Tongue (tissue), 3 donors: ENCODE measurements at places on chromosomes 6 and 20. TPM values are rescaled to one million over a fixed set of nuclear protein-coding genes. Genes with fewer than 3 reads are reported as not detected.

SOBP gene
- 19.2 TPM for total RNA-seq

DNA sequence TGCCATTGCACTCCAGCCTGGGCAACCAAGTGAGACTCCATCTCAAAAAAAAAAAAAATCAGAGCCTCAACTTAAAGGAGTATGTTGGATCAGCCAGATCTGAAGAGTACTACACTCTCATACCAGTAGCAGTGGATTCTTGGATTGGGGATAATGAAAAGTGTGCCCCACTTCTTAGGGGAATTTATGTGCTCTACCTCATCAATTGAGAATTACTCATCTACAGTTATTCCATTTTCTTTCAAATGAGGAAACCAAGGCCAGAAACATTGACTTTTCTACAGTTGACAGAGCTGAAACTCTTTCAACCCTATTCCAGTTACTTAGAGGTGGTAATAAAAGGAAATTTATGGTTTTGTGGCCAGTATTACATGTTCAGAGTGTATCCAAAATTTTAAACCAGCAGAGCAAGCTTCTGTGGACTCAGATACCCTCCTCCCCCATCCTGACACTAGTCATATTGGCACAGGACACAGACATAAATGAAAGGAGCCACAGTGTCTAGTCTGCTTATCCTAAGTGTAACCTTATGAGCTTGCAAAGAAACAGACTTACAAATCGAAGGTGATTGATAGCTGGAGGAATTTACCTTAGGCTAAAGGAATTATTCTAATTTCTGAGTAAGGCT lies 51.2 kb downstream of the ORC3 start:
- DNase-seq: no peak

DNA sequence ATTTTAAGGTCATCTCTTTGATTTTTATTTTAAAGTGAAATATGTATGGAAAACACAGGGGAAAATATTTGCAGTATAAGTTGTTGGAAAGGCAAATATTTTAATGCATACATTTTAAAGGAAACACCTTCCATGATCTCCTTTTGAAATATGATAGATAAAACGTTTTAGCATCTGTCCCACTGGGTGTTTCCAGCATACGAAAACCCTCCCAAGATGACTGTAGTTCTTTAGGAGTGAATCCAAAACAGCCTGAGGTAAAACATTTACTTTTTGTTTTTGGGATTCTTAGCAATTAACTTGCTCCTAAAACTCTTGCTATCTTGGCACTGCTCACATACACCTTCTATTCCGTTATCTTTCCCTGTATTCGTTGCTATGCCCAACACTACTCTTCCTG lies 210.0 kb downstream of the EPHA7 start:
- DNase-seq: no peak

GRCh38 chr6:160249671-160250070 lies 8.9 kb downstream of the SLC22A2 start:
- no peak for DNase-seq

GRCh38 chr6:21807299-21808044 lies 213.9 kb downstream of the SOX4 start:
- peak; percentile 52 for DNase-seq

GRCh38 chr20:62338294-62338620 lies 28.9 kb downstream of the LAMA5 start:
- DNase-seq: no peak

GRCh38 chr6:34196833-34197195 lies 39.9 kb upstream of the HMGA1 start:
- DNase-seq: no peak

DNA sequence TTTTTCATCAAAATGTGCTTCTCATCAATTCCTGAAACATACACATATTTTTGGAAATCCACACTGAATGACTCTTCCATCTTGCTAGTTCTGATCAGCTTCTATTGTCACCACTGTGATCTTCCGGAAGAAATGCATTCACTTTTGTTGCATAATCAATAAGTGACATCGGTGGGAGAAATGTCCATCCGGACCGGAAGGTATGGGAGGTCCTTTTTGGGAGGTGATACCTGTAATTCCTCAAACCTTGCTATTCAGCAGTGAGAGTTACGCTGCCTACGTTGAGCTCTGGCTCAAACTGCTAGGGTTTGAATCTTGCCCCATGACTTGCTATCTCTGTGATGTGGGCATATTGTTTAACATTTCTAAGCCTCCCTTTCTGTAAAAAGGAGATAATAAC lies 16.6 kb upstream of the TFB1M start:
- DNase-seq: no peak

DNA sequence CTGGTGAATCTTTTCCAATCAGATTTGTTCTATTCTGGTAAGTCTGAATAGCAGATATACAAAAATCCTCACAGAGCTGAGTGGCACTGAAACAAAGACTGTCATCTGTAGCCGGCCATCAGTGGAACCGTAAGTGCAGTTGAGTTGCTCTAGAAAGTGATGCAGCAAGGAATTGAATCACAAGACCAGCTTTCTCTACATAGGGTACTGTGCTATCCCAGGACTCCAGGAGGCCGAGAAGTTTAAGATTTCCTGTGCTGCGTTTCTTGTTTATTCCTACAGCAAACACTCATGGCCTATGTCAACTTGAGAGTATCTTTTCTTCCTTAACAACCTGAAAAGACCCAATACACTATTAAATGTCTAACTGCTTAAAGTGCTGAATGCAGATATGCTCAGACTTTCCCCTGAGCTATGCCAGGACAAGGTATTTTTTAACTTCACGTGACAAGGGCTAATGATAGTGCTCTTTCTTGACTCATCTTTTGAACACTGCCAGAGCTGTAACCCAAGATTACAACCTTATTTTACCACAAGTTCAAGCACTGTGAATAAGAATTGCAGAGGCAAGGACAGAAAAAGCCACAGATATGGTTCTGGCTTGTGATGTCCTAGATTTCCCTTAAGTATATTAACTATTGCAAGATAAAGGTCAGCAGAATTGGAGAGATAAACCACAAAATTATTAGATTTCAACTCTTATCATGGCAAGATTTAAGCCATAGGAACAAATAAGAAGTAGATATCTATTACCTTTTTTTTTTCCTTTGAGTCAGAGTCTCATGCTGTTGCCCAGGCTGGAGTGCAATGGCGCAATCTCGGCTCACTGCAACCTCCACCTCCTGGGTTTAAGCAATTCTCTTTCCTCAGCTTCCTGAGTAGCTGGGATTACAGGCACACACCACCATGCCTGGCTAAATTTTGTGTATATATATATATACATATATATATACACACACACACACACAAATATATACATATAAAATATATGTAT lies 71.6 kb downstream of the GJA1 start:
- DNase-seq: no peak

- no peak for DNase-seq
Measured at GRCh38 chr6:91482498-91482897, 895.6 kb upstream of the MAP3K7 start.

DNA sequence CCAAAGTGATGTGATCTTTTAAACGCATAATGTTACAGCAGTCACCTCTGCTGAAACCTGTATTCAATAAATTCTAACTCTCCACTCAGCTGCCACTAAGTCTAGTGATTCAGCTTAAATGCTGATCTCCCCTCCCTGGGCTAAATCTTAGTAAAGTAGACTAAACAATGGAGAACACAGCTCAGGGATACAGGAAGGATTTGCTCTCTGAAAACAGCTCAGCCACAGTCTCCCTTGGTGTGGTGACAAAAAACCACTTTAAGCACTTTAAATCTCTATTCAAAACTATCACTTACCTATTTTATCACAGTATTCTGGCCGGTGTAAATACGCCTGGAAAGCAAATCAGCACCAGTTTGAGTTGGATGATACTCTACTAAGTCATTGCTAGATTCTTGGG lies 130.6 kb downstream of the RFX6 start:
- DNase-seq: no peak

DNA sequence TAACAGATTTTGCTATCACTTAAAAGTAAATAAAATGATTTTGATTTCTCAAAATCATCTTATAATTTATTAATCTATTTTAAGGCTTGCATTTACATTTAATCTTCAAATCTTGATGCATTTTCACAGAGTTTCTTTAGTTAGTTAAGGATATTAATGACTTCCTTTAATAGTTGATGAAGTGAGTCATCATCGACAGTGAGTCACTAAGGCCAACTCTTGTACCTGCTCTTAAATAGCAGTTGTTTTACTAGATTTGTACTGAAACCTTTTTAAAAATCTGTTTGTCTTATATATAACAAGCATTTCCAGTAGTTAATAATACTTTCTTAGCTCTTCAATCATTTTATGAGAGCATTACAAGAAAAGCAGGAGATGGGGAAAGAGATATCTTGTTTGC lies 191.7 kb downstream of the ESR1 start:
- DNase-seq: no peak

MYBL2 gene
- total RNA-seq: 7.7 TPM

DNA sequence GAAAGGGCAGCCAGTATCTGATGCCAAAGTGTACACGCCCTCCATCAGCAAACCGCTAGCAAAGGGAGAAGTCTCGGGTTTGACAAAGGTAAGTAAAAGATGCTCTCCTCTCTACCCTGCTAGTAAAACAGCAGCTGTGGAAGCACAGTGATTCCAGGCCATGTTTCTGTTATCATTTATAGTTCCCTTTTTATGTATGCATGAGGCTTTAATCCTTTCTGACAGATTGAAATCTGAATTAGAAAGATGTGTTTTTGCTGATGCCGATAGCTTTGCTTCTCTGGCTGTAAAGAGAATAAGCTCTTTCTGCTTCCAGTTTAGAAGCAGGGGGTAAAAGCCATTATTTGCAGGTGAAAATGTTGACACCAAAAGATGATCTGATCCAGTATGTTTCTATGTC lies 392.4 kb upstream of the SOX4 start:
- DNase-seq: no peak

GRCh38 chr20:62618611-62619529 lies 23.4 kb upstream of the SLCO4A1 start:
- no peak for DNase-seq

CD93 gene
- 112 TPM for total RNA-seq

PGC gene
- not detected for total RNA-seq

DNA sequence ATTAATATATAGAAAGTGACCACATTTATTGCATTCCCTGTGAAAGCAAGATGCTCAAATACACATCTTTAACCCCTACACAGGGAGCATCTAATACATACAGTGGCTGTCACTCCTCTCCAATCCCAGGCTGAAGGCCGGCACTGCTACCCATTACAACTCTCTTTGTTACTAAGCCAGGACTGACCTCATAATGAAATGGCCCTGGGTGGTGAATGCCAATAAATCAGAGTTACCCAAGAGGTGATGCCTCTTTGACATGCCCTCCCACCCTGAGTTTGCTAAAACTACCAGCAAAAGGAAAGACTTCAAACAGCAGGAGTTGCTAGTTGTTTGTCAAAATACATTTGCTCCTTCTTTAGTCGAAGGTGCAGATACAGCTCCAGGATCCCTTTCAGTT lies 214.2 kb downstream of the FOXA2 start:
- DNase-seq: no peak

CRIP3 gene
- 0.62 TPM for total RNA-seq

DNA sequence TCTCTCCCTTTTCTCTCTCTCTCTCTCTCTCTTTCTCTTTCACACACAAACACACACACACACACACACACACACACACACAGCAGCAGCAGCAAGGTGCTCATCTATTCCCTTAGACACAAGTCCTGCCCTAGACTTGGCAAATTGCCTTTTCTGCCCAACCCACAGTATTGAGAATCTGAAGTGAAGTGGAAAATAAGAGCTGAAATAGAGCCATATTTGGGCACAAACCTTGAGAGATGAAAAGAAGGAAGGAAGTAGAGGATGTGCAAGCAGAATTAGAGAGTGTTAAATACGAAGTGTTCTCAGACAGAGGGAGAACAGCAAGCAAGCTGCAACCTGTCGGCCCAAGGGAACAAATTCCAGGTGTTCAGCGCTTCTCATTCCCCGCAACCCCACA lies 557.5 kb upstream of the NOX3 start:
- peak; percentile 36 for DNase-seq

DNA sequence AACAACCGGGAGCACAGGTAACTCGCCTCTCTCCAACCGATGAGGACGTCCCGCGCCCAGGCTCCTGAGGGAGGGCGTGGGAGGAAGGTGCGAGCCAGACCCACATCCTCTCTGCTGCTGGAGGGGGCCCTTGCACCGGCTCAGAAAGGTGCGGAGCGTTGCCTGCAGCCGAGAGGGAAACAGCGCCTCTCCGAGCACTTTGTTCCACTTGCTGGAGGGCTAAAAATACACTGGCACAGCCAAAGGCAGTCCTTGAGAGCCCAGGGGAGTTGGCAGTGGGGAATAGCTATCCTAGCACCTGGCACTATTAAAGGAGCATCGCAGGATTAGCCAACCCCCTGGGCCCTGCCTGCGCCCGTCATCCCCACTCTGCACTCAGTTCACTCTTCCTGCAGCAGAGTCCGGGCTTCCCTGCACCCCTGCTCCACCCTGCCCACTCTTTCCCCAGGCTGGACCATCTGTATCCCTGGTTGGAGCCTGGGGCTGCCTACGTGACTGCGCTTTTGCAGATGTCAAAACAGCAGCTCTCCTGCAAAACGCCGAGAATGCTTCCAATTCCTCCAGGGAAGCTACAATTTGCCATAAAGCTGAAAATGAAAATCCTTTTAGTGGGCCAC lies 108.9 kb downstream of the SNX5 start:
- peak; percentile 39 for DNase-seq

DNA sequence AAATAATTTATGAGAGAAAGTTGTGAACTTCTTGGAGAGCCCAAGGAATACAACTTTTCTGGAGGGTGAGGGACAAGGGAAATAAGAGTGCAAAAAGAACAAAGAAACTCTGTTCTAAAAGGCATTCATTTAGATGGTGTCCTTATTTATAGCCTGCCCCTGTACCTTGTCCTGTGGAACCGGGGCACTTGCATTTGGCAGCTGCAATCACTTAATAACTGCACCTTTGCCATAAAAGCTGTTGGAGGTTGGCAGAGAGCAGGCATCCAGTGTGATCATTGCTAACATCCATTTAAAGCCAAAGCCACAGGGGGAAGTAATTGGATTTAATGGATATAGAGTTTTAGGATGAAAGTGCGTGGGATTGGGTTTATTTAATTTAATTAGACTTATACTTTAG lies 50.8 kb upstream of the SGK1 start:
- DNase-seq: no peak

DNA sequence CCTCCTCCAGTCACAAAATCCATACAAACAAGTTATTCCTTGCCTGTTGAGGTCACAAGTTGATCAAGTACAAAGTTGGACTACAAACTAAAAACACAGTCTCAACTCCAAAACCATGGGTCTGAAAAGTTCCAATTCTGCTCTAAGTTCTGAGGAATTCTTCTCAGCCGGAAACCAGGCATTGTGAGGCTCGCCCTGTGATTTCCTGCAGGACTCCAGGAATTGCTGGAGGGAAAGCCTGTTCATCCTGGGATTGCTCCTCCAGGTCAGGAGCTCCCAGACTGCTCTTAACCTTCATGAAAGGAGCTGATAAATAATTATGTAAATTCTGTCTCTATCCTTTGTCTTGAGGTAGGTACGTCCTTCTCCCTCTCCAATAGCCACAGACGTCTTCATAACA lies 8.5 kb downstream of the TRAM2 start:
- no peak for DNase-seq

KHDC1L gene
- total RNA-seq: not detected

- DNase-seq: no peak
Measured at GRCh38 chr6:160750276-160750689, 48.2 kb downstream of the PLG start.
